ENCODE measurements at places on chromosomes 11 and 22.

DNA sequence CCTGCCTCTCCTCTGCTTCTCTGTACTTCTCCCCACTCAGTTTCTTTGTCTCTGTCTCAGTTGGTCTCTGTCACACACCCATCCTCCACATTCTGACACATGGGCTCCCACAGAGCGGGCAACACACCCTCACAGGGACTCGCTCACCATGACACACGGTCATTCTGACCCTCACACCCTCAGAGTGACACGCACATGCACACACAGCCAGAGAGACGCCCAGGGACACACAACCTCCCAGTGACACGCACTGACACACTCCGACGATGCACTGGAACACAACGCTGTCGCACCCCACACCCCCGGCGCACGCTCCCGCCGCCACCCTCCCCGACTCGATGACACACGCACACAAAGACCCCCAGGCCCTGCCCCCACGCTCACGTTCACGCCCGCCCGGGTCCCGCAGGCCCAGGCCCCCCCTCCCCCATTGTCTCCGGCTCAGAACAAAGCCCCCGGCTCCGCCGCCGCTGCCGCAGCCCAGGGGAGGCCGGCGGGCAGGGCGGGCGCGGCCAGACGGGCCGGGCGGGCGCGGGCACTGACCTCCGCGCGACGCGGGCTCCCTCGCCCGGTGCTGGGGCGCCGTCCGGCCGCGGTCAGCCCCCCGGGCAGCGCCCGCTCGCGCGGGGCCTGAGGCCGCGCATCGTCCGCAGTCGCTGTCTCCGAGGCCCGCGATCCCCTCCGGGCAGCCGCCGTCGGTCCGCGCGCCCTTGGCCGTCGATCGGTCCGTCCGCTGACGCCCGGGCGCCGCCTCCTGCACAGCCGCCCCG, 404 bp downstream of the DCHS1 start:
- no peak for DNase-seq

- DNase-seq: no peak
Measured at GRCh38 chr22:49754696-49755630, 72.7 kb downstream of the BRD1 start.

DNA sequence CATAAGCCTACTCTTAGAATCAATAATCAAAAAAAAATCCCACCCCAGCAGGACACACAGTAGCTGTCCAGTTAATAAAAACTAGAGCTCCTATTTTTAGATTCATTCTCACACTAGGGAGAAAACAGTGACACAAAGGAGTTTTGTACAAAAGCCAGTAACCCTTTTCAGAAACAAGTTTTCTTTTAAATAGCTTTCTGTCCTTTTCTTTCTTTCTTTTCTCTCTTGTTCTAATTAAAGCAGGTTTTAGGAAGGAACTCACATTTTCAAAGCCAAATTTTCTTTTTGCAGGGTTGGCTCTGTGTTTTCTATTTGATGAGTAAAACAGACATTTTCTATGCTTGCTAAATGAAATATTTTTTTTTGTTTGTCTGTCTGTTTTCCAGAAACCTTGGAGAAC, 1390.7 kb downstream of the FAM181B start:
- DNase-seq: no peak

DNA sequence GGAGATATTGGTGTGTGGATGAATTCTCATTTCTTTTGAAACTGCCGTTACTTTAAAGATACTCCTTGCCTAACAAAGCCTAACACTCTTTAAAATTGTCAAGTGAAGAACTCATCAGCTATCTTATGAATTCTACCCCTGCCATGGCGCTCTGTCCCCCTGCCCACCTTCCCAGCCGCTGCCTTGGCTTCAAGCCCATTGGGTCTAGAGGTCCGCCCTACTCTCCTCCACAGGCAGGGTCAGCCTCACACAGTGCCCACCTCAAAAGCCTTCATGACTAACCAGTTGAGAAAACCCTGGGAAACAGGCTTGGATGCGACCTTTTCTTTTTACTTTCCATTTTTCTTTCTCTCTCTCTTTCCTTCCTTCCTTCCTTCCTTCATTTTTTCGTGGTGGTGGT, 128.6 kb downstream of the RRAS2 start:
- no peak for DNase-seq

Measured in stimulated activated CD4-positive, alpha-beta T cell treated with anti-CD3 and anti-CD28 coated beads, Interleukin-1b, Interleukin-23, amount 100 ng/mL, for 4 hours (primary cell).